ENCODE measurements at places on chromosomes 2 and 18.

DNA sequence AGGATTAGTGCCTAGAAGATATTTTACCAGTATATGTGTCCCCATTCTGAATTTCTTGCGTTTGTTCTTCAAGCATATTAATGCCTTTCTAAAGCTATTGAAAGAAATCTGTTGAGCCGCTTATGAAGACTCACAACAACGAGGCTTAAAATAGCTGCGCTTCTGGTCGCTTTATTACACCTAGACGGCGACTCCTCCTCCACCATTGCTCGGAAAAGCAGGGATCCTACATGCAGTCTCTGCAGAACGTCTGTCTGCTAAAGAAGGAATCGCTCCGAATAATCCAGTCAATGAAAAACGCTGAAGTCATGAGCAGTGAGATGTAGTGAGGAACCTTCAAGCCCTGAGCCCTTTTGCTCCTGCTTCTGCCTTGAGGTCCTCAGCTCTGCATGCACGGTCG is 94.8 kb upstream of the ZNF516 start:
- no peak for DNase-seq

DNA sequence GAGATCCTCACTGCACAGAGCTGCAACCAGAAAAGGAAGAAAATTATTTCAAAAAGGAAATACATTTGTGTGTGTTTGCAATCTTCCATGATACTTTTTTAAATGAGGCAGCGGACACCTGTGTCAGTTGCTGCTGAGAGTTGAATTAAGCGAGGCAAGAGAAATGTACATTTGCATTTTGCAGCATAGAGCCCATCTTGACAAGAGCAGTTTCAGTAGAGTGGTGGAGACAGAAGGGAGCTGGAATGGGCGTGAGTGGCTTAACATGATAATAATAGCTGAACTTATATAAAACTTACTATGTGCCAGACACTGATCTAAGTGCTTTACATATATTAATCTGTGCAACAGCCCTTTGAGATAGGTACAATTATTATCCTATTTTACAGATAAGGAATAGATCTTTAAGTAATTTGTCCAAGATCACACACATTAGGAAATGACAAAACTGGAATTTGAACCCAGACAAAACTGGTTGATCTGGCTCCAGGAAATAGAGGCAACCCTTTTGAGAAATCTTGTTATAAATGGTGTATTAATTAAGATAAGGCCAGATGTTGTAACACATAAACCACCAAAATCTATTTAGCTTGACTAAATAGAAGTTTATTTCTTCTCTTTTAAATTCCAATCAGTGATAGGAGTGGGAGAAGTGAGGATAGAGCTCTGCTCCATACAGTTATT is 68.7 kb downstream of the SDC1 start:
- no peak for DNase-seq

- DNase-seq = no peak
Measured at GRCh38 chr2:23754970-23755369, 172.0 kb downstream of the ATAD2B start.

DNA sequence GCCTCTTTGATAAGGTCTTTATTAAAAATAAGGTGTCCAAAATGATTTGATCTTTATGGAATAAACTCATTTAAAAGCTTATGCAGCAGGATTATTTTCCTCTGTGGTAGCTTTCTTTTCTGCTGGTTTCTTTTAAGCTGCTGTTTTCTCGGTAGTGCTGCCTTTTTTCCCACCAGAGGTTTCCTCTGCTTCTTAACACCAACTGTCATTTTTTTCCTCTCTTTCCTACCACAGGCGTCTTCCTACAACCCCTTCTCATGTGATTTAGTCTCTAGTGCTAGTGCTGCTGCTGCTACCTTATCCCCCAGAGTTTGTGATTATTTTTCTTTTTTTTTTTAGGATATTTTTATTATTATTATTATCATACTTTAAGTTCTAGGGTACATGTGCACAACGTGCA is 102.1 kb upstream of the PGAP1 start:
- no peak for DNase-seq

DNA sequence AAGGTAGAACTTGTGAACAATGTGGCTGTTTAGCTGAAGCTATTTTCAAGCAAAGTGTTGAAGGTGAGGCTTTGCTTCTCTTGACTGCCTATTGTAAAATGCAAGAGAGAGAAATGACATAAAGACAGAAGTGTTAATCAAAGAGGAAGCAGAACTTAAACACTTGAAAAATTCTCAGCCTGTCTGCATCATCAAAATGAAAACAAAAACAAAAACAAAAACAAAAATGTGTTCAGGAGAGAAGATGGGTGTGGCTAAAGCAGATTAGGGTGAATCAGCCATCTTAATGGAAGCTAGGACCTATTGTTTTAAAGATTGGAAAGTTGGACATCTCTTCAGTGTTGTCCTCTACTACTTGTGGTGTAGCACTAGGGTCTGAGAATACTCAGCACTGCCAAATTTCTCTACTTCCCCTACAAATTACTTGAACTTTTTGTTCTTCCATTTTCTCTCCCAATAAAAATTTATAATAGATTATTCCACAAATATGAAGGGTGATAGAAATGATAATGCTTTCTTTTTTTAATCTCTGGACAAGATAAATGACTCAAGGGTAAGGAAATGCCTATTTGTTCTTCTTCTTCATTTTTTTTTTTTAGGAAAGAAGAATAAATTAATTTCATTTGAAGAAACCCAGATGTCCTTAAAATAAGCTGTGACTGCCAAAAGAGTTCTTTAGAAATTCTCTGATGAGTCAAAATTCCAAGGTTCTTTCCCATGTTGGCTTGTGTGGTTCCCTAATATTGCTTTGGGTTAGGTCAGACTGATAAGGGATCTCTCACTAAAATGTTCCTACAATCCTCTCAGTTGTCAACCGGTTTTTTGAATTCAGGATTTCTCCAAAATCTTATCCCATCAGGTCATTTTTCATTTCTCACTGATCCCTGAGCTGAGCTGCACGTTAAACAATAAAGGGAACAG is 571.2 kb upstream of the ZEB2 start:
- no peak for DNase-seq

- DNase-seq = peak; percentile 22
Measured at GRCh38 chr18:55401638-55402191, 186.3 kb downstream of the TCF4 start.

GRCh38 chr18:24121625-24122024 is 17.2 kb upstream of the CABYR start:
- no peak for DNase-seq

Data from iPS-NIHi11 (cell line).